ENCODE measurements at places on chromosomes 6 and 20.

DNA sequence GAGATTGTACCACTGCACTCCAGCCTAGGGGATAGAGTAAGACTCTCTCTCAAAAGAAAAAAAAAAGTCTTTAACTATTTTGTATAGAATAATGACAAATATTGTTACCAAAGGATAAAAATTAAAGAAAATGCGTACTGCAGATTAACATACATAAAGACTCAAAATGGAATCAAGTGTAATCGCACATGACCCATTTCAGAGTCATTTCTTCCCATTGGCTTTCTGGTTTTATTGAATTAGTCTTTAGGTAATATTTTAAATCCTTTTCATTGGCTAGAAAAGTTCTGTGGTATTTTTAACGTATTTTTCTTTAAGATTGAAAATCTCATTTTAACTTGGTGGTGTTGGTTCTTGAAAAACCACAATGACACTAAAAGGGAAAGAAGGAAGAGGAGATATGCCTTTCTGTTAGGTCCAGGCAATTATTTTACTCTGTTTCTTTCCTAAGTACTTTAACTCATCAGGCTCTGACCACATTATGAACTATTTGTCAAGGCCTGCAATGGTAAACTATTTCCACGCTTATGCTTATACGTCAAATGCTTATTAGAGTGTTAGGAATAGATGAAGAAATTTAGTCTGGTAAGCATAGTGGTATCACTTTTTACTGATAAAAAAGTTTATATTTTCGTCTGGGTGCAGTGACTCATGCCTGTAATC, 52.3 kb downstream of the PLEKHG1 start:
- DNase-seq: no peak

DNA sequence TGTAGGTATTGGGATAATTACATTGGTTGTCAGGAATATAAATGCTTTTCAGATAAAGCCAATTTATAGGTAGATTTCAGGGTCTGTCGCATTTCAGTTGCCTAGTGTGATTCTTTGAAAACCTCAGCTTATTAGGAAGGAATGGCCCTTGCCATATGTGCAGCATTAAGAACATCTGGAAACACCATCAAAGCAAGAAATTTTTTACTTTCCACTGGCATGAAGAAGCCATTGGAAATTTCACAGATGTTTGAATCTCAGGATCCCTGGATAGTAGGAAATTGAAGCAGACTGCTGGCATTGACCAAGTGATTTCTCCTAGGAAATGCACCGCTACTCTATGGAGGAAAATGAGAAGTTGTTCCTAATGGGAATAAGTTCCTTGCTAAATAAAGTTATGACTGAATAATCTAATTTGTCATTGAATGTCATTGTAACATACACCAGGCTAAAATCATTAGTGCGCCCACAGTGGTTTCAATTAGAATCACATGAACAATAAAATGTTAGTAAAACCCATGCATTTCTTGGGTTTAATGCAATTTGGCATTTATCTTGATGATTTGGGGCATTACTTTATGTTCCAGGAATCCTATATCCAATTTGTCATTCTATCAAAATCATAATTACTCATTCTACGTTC, 950.1 kb downstream of the EPHA7 start:
- DNase-seq: no peak

GRCh38 chr6:150406948-150407347, 38.1 kb downstream of the IYD start:
- no peak for DNase-seq

GRCh38 chr6:39898625-39899024, 35.6 kb downstream of the MOCS1 start:
- DNase-seq: no peak

GRCh38 chr20:3454831-3455230, 16.0 kb upstream of the ATRN start:
- DNase-seq: no peak

DNA sequence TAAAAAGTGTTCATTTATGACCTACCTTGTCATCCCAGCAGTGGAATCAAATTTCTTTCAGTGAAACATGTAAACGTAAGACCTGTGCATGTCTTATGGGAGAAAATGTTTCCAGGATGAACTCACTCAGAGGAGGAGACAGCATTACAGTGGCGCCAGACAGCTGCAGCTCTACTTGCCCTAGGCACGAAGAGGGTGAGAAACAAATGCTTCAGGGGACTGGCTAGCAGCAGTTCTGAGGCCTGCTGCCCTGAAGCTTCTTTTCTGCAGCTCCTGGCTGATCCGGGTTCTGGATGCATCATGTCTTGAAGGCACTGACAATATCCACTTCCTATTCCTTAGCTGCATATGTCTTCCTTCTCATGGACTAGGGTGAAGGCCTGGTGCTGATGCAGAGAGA, 120.2 kb downstream of the QRSL1 start:
- DNase-seq: no peak
